ENCODE measurements at places on chromosomes 3 and 15. TPM values are rescaled to one million over a fixed set of nuclear protein-coding genes. Genes with fewer than 3 reads are reported as not detected.

DNA sequence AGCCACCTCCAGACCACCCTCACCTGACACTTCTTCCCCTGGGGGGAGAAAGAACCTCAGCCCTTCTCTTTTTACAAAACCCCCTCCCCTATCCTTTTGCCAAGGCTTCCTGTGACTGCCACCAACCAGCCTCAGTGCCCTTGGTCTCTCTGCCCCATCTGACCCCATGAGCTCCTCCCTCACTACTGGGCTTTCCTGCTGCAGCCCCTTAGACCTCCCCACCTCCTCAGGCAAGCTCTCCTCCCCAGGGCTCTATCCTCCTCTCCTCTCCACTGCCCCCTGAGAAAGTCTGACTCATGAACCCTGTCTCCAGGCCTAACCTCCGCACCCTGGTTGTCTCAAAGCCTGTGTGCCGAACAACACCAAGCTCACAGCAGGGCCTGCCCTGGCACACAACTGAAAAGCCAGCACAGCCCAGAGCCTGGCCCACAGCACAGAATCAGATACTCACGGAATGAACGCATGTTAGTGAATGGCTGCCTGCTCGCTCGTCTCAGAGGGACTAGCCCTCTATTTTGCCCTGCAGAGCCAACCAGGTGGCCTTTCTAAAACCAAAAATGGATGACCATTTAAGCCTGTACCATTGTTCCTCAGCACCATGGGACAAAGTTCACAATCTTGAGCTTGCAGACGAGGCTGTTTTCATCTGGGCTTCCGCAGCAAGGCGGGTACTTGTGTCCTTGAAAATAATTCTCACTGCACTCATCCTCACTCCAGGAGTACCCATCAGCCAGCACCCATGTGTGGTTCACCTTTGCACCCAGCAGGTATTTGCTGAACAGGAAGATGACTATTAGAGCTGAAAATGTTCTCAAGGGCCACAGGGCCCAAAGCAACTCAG, 1.7 kb downstream of the CHDH start:
- DNase-seq, result no peak

Gene SEMA4B
- 49.5 TPM for total RNA-seq

DNA sequence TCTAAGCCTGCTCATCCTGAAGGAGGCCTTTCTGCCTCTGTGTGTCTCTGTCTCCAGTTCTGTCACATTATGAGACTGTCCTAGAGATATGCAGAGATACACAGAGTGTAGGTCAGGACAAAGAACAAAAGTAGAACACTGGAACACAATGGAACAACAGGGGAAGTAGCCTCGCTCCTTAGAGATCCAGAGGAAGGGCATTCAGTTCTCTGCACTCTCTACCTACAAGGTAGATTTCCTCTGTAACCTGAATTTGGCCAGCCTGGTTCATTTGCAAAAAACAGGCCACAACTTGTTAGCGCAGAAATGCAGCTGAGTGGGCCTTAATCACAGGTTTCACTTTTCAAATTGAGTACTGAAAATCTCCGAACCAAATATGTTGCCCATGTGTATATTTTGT, 19.4 kb downstream of the NEK10 start:
- DNase-seq, result no peak

DNA sequence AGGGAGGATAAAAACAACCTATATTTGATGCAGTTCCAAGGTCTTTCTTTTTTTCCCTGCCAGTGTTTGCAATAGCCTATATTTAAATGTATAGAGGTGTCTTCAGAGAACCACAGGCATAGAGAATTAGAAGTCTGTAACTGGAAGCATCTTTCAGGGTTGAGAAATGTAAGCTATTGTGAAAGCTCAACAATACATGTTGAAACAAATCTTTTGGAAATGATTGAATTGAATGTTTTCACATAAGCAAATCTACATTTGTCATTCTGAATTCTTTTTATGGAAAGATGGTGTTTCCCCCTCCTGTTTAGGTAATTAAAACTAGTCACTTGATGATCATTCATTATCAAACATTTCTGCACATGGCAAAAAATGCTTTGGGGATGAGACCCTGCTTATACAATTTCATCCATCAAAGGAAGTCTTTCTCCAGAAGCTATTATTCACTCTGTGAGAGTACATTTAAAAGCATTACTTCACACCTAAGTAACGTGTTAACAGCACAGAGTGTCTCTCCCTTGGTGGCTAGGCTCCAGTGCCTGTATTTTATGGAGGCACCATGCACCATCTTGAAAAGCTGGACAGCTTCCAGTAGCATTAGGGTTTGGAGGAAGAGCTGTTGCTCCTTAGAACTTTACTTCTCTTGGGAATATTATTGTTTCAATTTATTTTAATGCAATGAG, 406.2 kb downstream of the LSAMP start:
- no peak for DNase-seq

Gene GUCA1C
- not detected for total RNA-seq

GRCh38 chr3:127013758-127014535, 31.0 kb downstream of the PLXNA1 start:
- no peak for DNase-seq

DNA sequence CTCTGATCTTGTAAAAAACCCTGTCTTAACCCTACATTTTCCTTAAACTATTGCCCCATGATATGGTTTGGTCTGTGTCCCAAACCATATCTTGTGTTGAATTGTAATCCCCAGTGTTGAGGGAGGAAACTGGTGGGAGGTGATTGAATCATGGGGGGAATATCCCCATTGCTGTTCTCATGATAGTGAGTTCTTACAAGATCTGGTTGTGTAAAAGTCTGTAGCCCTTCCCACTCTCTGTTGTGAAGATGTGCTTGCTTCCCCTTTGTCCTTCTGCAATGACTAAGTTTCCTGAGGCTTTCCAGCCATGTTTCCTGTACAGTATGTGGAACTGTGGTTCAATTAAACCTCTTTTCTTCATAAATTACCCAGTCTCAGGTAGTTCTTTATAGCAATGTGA, 881.4 kb downstream of the DIPK2A start:
- DNase-seq, result no peak

DNA sequence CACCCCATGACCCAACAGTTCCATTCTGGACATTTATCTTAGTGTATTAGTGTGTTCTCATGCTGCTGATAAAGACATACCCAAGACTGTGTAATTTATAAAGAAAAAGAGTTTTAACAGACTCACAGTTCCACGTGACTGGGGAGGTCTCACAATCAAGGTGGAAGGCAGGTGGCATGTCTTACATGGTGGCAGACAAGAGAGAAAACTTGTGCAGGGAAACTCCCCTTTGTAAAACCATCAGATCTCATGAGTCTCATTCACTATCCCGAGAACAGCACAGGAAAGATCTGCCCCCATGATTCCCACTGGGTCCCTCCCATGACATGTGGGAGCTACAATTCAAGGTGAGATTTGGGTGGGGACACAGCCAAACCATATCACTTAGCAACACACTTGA, 21.6 kb upstream of the GPD1L start:
- no peak for DNase-seq

DNA sequence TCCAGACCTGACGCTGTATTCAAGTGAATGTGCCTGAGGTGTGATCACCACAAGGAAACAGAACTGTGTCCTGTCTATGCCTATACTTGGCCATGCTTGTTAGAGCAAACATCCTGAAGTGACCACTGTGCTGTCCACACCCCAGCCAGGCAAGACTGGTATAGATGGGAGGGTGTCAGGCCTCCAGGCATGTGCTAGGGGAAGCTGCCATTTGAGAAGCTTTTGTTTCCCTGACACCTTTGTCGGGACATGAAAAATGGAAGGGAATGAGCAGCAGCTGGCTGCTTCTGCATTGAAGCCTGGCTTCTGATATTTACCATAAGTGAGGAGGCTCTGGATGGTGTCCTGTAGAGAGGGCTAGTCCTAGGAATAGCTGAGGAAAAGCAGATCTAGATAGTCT, 106.2 kb downstream of the CPNE4 start:
- DNase-seq, result no peak

DNA sequence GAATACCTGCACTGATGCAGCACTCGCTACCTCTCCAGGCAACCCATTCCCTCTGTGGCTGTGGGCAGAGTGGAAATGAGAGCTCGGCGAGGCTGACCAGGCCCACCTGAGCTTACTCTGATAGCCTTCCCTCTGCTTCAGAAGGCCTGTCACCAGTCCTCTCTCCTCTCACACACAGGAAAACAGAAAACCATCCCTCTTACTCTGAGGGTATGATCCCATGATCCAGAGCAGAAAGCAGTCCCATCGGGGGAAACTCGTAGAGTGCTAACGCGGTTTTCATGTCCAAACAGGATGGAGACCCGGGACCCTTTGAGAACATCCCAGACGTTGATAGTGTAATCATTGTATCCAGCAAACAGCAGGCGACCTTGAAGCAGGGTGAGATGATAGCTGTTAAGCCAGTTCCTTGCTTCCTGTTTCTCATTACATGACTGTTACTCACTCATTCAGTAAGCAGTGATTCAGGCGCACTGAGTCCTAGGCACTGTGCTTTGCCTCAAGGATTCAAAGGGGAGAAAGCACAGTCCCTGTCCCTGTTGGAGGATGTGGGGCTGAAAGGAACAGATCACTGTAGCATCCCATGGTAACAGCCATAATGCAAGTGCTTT, 11.8 kb upstream of the BCL2L10 start:
- DNase-seq, result no peak

DNA sequence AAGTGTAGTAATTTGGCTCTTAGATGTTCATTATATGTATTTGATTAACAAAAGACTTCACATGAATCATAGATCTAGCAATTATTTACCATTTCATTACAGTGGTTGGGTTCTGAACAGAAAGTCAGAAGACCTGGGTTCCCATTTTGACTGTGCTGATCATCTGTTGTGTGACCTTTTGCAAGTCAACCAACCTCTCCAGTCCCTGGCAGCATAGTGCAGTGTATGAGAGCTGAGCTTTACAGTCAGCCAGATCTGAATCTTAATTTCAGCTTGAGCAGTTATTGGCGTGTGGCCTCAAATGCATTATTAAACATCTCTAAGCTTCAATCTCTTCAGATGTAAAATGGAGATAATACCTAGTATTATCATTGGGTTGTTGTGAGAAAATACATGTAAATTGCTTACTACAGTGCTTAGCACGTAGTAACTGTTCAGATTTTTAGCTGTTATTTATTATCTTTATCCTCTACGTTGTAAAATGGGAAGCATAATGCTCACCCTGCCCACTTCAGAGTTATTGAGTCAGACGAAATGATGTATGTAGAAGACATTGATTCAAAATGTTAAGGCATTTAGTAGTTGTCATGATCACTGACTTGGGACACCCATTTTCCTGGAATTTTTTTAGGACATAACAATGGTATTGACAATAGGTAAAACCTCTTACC, 104.0 kb downstream of the KLHL25 start:
- no peak for DNase-seq

- no peak for DNase-seq
These were observed 3.2 kb downstream of the SETD5 start for GRCh38 chr3:9400616-9401015.

- DNase-seq, result peak; percentile 16
These were observed 229.9 kb downstream of the THRB start for GRCh38 chr3:24264748-24265158.

- no peak for DNase-seq
These were observed 70.7 kb downstream of the P2RY1 start for GRCh38 chr3:152905631-152906030.

- no peak for DNase-seq
These were observed 37.8 kb downstream of the CCNL1 start for GRCh38 chr3:157122116-157122515.

Gene EPHB1
- 3.8 TPM for total RNA-seq

- no peak for DNase-seq
These were observed 55.6 kb downstream of the CCR3 start for GRCh38 chr3:46297658-46298423.

Gene WDR93
- total RNA-seq, result 2.3 TPM

- peak; percentile 56 for DNase-seq
These were observed 378.2 kb upstream of the AZI2 start for GRCh38 chr3:28726840-28727239.

- no peak for DNase-seq
These were observed 209.2 kb upstream of the CDIN1 start for GRCh38 chr15:36370051-36370730.

- no peak for DNase-seq
These were observed 504.1 kb downstream of the NTRK3 start for GRCh38 chr15:87752250-87752951.

Gene STAC
- total RNA-seq, result 4.7 TPM

DNA sequence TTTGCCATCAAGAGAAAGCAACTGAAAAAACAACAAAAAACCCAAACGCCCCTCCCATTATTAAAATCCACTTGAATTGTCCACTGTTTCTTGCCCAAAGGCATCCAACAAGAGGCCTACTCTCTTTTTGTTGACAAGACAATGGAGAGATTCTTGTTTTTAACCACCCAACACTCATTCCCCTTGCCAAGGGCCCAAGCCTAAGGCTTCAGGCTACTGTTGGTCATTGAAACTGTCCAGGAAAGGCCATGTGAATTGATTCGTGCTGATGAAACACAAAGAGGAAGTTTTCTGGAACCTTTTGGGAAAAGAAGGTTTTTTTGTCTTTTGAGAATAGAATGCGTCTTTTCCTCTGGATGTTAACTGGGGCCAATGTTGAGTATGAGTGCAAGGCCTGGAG, 157.4 kb upstream of the PFN2 start:
- no peak for DNase-seq

Gene ANAPC13
- total RNA-seq, result 82.6 TPM

GRCh38 chr3:192444096-192444790, 283.1 kb downstream of the FGF12 start:
- DNase-seq, result peak; percentile 68

Gene GOLGA8Q
- total RNA-seq, result 19.6 TPM

DNA sequence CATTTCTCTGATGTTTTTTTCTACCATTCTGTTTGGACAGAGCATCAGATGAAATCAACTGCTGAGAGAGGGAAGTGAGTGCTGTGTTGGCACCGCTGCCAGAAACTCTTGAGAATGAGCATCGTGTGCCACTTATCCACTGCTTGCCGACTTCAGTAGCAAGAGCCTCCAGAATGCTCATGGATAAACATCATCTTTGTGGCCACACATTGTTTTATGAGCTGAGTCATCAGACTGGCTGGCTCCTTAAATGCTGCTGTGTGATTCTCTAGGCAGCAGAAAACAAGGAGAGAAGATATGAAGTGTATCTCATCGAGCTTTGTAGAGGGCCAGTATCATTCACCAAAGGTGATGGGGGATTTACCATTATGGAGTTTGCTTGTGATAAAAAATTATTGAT, 3.4 kb upstream of the DOCK3 start:
- DNase-seq, result peak; percentile 97

DNA sequence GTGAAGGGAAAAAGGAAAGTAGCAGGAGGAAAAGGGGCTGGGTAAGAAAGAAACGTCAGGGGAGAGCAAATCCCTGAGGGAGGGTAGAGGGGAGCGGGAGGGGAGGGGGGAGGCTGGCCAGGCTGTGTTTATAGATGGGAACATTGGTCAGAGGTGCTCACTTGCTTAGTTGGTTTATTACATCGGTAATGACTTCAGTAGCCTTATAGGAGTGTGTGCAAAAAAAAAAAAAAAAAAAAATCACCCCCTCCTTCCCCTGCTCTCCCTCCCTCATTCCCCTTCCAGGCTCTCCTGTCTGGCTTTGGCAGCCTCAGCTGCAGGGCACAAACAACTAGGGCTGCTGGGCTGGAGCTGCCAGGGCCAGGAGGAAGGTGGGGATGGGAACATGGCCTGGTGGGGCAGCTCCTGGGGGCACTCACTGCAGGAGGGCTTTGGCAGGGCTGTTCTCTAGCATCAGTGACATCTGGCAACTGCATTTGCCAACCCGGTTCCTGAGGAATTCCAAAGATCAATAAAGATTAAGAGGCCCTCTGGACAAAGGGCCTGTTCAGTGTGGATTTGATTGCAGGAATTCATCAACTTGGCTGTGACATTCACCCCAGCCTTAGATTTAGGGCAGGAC, 334.5 kb upstream of the FRG2C start:
- DNase-seq, result no peak
